ENCODE measurements at places on chromosomes 3 and 15.

GRCh38 chr3:74599564-74599963 is 14.9 kb downstream of the CNTN3 start:
- no peak for DNase-seq

GRCh38 chr15:40293905-40294895 is 11.3 kb upstream of the ANKRD63 start:
- no peak for DNase-seq

- no peak for DNase-seq
Measured at GRCh38 chr15:87121336-87121735, 1041.7 kb downstream of the AGBL1 start.

- no peak for DNase-seq
Measured at GRCh38 chr3:38163117-38163840, 2.1 kb upstream of the OXSR1 start.

DNA sequence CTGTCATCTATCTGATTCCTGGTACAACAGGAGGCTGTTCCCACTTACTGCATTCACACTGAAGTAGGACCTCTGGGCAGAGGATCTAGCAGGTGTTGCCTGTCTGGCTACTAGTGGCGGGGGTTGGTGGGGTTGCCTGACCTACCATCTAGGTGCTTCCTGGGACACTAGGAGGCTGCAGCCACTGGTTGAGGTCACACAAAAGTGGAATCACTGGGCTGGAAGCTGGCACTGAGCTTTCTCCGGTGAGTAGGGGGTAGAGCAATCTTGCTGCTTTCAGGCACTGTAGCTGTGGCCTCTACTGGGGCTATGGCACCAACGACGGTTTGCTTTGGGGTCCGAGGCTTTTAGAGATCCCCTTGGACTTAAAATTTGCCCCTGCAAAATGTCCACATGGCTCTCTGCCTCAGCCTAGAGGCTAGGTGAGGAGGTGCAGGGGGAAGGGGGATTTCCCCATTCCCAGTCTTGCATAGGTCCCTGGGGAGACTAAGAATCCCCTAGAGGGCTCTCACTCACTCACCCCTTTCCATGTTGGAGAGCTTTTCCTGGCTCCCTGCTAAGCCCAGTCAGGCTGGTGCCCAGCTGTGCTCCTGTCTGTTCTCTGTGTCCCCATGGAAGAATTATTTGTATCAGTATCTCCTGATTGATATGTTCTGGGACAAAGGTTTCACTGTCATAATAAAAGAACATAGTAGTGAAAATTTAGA is 397.7 kb upstream of the EPHA6 start:
- DNase-seq = no peak

DNA sequence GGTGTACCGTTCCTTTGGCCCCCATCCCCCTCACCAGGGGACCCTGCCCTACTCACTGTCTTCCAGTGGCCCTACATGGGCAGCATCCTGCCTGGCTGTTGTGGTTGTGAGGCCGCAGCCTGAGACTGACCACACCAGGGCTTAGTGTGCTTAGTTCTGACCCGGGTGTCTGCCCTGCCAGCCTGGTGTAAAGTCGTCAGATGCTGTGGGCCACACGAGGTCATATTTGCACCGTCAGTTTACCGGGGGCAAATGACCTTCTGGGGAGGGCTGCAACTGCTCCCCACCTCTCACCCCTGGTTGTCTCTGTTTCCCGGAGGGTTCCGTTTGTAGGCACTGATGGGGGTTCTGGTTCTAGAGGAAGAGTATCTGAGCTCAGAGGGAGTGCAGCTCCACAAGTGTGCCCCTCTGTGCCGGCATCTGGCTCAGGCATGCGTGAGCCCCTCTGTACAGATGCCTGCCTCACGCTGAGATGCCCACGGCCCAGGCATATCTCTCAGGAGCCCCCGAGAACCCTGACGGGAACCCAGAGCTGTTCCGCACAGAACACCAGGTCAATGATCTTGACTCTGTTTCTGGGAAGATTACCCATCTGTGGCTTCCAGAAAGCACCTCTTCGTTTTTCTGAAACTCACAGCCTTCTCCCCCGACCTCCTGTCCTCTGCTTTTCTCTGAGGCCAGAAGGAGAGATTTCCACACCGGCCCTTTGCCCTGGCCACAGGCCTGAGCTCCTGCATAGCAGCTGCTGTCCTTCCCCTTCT is 19.2 kb downstream of the KLF13 start:
- no peak for DNase-seq

DNA sequence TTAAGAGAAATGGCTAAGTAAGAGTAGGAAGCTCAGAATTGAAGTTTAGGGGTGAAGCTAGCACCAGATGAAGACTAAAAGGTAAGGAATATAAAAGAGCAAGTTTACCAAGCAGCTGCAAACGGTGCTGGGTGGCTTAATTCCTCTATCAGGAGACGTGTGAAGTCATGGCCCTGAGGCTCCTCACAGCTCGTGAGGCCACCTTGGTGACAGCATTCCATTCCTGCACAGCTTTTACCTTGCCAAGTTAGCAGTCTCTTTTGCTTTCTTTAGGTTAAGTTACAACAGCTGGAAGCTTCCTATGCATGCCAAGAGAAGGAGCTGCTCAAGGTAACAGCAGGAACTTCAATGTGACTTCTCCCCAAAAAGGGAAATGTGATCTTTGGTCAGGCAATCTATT is 6.4 kb downstream of the TMCO5A start:
- no peak for DNase-seq

DNA sequence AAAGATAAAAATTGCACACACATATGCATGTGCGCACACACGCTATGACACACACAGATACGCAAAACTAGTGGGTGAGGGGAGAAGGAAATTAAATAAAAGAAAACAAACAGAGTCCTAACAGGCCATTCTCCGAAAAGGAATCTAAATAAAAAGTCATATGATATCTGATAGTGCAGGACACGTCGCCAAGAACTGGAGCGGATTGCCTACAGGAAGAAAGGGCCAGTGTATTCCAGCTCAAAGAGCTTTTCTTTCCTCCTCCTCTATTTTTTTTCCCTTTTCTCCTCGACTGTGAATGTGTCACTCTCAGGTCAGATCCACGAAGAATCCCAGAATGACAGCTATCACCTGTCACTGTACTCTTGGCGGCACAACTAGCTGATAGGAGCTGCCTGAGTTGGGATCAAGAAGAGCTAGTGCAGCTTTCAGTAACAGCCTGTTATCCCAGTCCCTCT is 157.8 kb downstream of the TIGIT start:
- peak; percentile 73 for DNase-seq

- DNase-seq = no peak
Measured at GRCh38 chr15:51288143-51289065, 50.0 kb downstream of the CYP19A1 start.

DNA sequence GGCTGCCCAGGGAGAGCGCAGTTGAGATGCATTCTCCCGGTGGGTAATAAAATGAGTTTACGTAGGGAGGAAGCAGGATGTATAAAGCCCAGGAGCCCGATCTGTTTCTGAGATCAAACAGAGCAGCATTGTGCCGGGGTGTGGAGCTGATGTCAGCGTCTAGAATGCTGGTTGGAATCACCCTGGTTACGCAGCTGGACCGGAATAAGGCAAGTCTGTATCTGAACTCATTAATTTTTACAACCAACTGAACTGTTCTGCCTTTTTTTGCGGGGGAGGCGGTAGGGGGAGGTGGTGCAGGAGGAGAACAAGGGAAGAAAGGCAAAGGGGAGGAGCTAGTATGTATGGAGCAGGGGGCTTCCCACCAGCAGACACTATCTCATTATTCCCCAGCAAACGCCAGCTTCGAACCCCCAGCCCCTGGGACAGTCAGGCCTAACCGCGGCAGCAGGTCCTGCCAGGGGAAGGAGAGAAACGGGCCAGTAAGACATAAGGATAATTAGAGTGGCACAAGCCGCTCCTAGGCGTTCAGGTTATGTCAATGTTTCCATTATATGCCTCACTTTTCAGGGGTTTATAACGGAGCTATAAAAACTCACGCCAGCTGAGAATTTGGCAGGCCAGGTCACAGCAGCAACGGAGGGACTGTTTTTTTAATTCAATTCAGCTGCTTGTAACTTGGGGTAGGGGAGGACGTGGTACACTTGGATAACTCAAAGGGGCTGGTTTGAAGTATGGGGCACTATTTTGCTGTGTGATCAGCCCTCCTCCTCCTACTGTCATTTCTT is 175.3 kb upstream of the HES1 start:
- DNase-seq = no peak

DNA sequence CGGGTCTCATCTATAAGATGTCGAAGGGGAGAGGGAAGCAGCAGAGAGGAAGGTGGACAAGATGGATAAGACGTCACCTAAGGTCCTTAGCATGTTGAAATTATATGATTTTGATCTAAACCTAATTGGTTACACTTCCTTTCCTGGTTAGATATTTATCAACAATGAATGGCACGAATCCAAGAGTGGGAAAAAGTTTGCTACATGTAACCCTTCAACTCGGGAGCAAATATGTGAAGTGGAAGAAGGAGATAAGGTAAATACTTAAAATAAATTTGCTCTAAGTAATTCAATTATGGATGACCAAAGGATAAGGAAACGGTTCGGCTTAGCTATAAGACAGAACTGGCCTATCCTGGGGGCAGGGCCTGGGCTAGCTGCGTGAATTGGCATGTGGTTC is 5.5 kb downstream of the ALDH1A3 start:
- no peak for DNase-seq

GRCh38 chr15:29159771-29160455 is 109.7 kb downstream of the NSMCE3 start:
- DNase-seq = no peak

GRCh38 chr15:48596415-48596814 is 49.1 kb downstream of the FBN1 start:
- DNase-seq = no peak

- DNase-seq = no peak
Measured at GRCh38 chr15:45338417-45338816, 39.9 kb downstream of the GATM start.

- no peak for DNase-seq
Measured at GRCh38 chr3:10888518-10889090, 72.6 kb downstream of the SLC6A11 start.

- no peak for DNase-seq
Measured at GRCh38 chr15:67611370-67612369, 69.2 kb downstream of the MAP2K5 start.

GRCh38 chr3:192916371-192917027 is 1.2 kb downstream of the MB21D2 start:
- DNase-seq = peak; percentile 60

GRCh38 chr3:15151166-15151565 is 52.2 kb upstream of the RBSN start:
- DNase-seq = no peak

- no peak for DNase-seq
Measured at GRCh38 chr3:182244222-182244971, 532.7 kb downstream of the SOX2 start.

- DNase-seq = no peak
Measured at GRCh38 chr3:149506965-149507364, 32.5 kb downstream of the TM4SF4 start.

- DNase-seq = no peak
Measured at GRCh38 chr15:65361708-65362459, 15.9 kb downstream of the IGDCC3 start.

DNA sequence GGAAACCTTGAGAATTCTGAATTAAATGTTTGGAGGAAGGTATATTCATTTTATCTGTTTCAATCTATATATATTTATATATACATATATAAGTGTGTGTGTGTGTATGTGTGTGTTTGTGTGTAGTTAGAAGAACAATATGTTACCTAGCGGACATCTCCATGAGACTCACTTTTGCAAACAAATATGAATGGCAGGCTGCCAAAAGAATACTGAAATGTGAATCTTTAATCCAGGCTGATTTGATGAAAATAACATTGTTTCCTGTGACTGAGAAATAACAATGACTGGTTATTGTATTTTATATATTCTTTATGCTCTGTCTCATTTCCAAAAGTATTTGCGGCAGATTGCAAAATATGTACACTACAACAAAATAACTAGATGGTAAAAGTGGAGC is 255.5 kb upstream of the TGFBR2 start:
- no peak for DNase-seq

Measured in NCI-H1105 treated with DMSO at 0.1 percent for 48 hours (cell line).